Activated CD4-positive, alpha-beta T cell treated with anti-CD3 and anti-CD28 coated beads for 4 hours (primary cell): ENCODE measurements at places on chromosomes 12 and 14.

GRCh38 chr12:132185705-132186104, 41.4 kb downstream of the NOC4L start:
- DNase-seq, result no peak

GRCh38 chr14:22821193-22822015, 6.2 kb upstream of the SLC7A7 start:
- DNase-seq, result no peak

GRCh38 chr14:103731916-103732867, 16.6 kb downstream of the ZFYVE21 start:
- no peak for DNase-seq

- DNase-seq, result no peak
Measured at GRCh38 chr14:73403181-73403752, 55.1 kb downstream of the NUMB start.

- no peak for DNase-seq
Measured at GRCh38 chr14:79281244-79282152, 929.8 kb downstream of the DIO2 start.

DNA sequence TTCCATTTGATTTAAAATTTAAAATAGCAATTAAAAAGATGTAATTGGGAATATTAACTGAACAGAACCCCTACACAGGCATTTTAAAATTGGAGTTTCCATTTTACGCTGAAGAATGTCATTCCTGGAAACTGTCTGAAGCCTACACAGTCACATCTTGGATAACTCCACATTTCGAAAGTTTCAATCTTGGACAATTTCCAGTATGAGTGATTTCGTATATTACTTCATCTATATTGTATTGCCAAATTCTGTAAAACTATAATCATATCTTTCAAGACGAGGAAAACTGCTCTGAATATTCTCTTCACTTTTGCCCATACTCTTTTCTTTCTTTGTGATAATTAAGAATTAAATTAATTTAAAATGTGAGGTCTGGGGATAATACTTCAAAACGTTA, 194.2 kb upstream of the ABCD2 start:
- no peak for DNase-seq

GRCh38 chr14:90019824-90020523, 41.8 kb upstream of the KCNK13 start:
- no peak for DNase-seq

DNA sequence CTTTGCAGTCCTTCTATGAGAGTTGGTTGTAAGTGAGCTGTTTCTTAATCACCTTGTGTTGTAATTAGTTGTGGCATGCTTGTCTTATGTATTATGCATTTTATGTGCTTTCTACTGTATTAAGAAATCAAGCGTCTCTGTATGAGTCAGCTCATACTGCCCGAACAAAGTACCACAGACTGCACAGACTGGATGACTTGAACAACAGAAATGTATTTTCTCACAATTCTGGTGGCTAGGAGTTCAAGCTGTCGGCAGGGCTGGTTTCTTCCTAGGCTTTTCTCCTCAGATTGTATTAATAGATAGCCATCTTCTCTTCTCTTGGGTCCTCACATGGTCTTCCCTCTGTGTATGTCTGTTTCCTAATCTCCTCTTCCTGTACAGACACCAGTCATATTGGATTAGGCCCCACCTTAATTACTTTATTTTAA, 77.7 kb downstream of the FLRT2 start:
- DNase-seq, result no peak

DNA sequence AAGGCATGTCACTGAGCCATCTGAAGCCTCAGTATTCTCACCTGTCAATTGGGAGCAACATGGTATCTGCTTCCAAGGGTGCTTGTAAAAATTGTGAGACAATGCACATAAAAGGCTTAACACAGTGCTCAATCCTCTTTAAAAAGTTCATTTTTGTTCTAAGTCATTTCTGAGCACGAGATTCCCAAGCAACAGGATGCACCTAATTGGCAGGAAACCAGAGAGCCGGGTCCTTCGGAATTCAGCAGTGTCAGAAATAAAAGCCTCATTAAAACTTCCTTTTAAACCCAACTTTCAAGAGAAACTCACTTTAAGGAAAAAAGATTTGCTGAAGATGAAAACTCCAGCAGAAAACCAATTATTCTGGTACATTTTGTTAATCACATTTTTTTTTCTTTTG, 112.4 kb upstream of the NOS1 start:
- no peak for DNase-seq

- DNase-seq, result no peak
Measured at GRCh38 chr12:105036937-105037649, 47.2 kb downstream of the ALDH1L2 start.

DNA sequence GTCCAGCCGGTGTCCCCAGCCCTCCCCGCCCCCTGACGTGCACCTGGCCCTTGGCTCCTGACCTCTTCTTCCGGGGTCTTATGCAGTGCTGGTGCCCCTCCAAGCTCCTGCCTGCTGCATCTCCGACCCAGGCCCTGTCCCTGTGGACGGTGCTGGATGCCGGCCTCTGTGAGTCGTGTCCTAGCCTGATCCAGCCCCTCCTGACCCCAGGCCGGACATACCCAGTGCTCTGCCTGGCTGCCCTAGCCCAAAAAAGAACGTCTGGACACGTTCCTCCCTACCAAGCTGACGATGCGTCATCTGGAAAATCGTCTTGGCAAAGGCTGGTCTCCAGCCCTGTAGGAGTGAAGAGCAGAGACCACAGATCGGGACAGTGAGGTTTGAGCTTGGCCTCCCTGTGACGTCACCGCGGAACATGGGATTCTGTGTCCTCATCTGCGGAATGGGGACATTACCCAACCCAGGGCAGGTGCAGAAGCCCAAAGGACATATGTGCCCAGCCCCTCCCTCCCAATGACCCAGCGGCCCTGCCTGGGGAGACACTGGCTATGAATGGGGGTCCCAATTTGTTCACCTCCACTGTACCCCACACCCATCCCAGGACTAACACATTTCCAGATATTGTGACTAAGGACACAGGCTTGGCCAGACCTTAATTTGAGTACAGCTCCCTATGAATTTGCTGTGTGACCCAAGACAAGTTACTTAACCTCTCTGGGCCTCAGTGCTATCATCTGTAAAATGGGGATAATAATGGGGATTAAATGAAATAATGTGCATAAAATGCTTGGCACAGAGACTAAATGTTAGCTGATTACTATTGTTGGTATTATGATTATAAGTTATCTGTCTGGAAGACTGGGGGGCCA, 51.0 kb upstream of the BCL11B start:
- DNase-seq, result no peak

DNA sequence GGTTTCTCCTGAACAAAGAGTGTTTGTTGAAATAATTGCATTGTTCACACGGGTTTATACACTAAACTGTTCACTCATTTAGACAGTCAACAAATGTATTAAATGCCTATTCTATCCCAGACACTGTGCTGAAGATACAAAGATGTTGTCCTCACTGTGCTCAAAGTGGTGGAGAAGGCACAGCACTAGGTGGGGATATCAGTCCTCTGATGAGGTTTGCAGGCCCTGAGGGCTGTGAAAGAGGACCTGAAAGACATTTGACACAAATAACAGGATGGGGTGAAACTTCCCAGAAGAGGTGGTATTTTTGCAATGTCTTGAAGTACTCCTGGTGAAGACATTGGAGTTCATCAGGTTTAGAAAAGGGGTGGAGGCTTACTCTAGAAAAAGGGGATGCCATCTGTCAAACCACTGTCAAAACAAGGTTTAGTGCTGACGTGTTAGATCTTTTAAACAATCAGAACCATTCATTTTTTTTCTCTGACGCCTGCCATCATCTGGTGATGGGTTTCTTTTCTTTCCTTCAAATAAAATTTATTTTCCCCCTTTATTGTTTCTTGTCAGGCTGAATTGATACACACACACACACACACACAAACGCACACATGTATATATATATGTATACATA, 69.5 kb downstream of the ACSS3 start:
- DNase-seq, result no peak

DNA sequence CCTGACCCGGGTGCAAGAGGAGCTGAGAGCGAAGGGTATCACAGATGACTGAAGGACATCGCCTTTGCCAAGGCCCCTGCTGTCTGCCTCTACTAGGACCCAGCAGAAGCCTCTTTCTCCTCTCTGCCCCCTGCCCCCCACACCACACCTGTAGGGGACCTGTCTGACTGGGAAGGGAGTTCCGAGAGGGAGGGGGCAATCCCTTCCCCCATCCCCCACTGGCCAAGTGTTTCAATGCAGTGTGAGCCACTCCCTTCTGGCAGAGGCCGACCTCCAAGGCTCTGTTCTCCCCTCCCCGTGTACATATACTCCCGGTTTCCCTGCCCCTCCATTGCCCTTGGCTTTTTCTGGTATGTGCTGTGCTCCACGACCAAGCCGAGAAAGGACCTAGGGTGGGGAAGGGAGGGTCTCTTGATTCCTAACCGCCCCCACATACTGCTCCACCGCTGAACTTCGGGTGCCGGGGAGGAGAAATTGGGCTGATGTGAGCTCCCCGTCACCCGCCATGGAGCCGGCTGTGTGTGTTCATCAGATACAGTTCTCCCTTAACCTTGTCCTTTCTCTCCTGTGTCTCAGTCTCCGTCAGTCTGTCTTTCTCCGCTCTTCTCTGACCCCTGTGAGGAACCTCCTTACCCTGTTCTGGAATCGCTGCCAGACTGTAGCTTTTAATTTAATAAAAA, 2.0 kb upstream of the ARHGEF25 start:
- DNase-seq, result no peak

GRCh38 chr14:71194251-71194650, 287.0 kb downstream of the PCNX1 start:
- DNase-seq, result no peak

- no peak for DNase-seq
Measured at GRCh38 chr14:68637106-68638021, 155.5 kb downstream of the ZFP36L1 start.

GRCh38 chr12:2337031-2338010, 284.5 kb downstream of the CACNA1C start:
- no peak for DNase-seq

DNA sequence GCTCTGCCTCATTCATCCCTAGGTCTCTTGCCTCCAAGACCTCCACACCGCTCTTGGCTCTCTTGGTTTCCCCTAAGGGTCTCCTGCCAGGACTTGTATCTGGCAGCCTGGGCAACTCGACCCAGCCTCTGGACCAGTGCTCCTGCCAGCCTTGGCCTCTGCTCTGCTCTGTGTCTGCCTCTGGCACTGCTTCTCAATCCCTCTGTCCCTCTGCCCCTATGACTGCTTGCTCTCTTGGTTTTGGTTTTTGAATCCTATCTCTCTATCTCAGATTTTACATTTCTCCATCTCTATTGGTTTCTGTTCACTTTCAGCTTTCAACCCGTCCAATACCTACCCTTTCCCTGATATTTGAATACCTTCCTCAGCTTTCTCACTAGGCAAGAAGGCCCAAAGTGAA, 6.3 kb downstream of the ITGA5 start:
- DNase-seq, result no peak

- no peak for DNase-seq
Measured at GRCh38 chr12:79900951-79901350, 33.9 kb downstream of the PPP1R12A start.

GRCh38 chr12:55675666-55676065, 32.0 kb downstream of the ITGA7 start:
- no peak for DNase-seq

DNA sequence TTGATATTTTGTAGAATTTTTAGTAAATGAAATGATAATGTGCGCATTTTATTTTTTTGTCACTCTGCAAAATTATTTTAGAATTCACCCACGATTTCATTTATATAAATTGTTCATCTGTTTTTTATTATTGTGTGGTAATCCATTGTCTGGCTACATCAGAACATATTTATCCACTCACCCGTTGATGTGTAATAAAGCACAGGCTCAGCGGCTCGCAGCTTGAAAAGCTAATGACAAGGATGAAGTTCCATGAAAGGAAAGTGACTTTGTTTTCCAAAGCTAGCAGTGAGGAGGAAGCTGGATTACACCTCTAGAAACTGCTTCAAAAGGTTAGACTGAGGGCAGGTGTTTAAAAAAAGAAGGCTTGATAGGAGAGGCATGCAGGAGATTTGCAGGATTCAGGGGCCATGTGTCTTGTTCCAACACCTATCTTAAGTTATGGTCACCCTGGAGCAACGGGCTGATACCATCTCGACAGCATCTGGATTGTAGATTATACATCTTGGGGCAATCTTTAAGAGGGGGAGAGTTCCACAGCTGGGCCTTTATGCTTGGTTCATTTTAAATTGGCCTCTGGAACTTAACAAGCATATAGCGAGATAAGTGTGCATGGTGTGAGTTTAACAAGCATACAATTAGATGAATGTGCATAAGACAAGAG, 194.1 kb downstream of the TMTC3 start:
- DNase-seq, result no peak

GRCh38 chr14:76439237-76439775, 63.4 kb downstream of the ESRRB start:
- DNase-seq, result no peak

DNA sequence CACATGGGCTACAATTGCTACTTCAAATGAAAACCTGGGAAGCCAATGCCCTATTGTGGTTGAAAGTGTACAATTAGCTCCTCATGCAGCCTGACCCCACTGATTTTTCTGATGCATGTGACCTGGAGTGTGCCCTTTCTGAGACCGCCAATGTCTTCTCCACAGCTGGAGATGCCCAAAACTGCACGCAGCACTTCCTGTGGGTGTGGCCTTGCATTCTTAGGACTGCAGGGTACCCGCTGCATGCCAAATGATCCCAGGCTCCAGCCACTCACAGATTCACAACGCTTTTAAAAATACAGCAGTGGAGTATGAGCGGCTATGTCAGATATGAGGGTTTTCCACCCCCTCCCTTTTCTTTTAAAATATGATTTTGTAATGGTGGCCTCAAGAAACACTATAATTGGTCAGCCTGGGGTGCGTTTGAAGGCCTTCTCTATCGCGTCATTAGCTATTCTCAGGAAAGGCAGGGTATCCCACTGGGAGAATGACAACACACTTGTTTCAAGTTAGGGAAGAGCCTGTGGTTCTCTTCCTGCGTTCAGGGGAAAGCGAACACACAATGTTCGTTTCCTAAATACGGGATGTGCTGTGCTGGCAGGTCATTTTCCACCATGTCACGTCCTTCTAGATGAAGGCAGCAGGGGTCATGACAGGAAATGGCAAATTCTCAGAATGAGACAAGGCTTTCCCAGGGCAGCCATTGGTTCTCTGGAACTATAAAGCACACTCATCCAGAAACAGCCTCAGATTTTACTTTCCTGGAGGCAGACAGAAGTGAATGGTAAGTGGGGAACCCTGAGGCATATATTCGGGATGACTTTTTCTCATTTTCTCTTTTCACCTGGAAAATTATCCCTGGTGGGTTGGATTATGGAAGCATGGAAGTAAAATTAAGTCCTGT, at the start of gene APOLD1:
Gene APOLD1 (plus strand): TSS at position 749 of the 904 bp plus-strand sequence. CDS start 33 bp downstream, at position 782.
- no peak for DNase-seq

GRCh38 chr12:64171715-64172114, 50.4 kb downstream of the KICS2 start:
- no peak for DNase-seq

DNA sequence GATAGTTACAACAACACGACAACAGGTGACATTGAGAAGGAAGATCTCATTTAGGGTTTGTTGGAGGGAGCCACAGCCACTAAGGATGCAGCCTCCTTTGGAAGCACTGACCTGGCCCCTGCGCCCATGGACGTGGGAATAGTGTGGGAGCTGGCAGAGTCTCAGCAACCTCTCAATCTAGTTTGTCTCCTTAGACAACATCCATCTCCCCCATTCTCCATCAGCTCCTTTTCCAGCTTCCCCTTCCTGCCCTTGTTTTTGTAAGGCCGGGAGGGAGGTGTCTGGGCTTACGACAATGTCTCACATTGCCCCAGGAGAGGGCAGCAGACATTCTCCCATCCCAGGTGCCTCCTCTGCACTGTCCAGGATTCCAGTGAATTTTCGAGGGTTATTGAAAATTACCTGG, 170.2 kb upstream of the PZP start:
- no peak for DNase-seq

- no peak for DNase-seq
Measured at GRCh38 chr14:69038455-69039287, 59.6 kb upstream of the ACTN1 start.
